ENCODE measurements at places on chromosomes 16 and 17.

DNA sequence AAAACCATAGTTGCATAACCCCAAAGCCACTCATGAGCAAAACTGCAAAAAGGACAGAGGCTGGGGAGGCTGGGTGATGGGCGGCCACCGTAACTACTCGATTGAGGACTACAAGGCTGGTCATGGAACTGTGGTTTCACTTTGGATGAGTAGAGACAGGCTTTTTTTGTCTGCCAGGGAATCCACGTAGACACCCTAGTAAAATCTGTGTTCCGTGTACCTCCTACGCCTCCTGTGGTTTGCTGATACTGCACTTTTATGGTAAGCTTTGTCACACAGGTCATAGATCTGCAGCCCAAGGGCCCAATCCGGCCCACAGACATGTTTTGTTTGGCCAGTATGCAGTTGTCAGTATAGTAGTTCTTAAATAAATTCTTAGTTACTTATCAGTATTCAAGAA is 2.2 kb upstream of the TLCD3B start:
- DNase-seq, result no peak

GRCh38 chr16:11624636-11625607 is 38.2 kb upstream of the LITAF start:
- no peak for DNase-seq

- no peak for DNase-seq
These were observed 6.7 kb downstream of the ARHGAP27 start for GRCh38 chr17:45425984-45426413.

DNA sequence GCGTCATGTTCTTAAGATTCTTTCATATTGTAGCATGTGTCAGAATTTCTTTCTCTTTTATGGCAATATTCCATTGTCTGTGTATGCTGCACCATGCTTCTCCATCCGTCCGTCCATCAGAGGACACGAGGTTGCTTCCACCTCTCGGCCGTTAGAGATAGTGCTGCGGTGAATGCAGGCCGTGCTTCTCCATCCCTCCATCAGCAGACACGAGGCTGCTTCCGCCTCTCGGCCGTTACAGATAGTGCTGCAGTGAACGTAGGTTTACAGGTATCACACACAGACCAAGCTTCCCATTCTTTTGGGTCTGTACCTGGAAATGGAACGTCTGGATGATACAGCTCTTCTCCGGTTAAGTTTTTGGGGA is 113.5 kb downstream of the CMIP start:
- DNase-seq, result no peak

GRCh38 chr16:27325736-27326135 is 12.0 kb downstream of the IL4R start:
- DNase-seq, result no peak

- DNase-seq, result peak; percentile 81
These were observed at the start of gene BLMH for GRCh38 chr17:30291543-30292285. Gene BLMH, minus strand, starts transcription at chr17:30291944. Its CDS starts 125 bp downstream, at chr17:30291819.

- DNase-seq, result no peak
These were observed 865.9 kb downstream of the KCNJ2 start for GRCh38 chr17:71035226-71035625.

All from activated CD4-positive, CD25-positive, alpha-beta regulatory T cell treated with anti-CD3 and anti-CD28 coated beads, Interleukin-2, amount 50 U/mL, for 72 hours (primary cell).